Fibroblast of the conjunctiva (primary cell): ENCODE measurements at places on chromosomes 2 and 18.

- no peak for DNase-seq
Observed at GRCh38 chr2:67158718-67159117, 238.4 kb upstream of the ETAA1 start.

DNA sequence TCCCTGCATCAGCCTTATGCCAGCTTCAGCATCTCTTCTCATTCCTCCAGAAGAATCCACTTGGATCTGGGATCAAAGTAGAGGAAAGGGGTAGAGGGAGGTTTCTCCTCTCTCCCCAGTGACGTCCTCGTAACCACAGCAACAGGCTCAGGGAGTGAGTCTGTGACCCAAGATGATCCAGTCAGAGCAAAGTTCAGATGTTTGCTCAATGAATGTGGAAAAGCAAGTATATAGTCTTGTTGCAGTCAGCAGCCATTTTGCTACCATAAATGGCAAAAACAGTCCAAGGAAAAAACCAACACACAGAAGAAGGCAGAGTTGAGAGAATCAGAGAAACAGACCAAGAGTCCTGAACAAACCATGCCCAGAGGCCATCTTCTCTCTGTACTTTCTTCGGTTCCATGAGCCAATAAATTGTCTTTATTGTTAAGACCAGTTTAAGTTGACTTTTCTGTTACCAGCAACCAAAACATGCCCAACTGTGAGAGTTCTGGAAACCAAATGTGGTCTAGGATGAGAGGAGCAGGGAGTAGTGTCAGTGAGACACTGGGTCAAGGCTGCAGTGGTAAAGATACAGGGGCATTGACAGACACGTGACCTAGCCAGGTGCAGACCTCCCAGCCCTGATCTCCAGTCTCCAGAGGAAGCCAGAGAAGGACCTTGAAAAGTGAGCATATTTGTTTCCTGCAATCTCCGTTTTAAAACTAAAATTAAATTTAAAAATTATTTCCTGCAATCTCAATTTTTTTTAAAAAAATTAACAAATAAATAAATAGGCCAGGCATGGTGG is 3.2 kb upstream of the CXCR1 start:
- no peak for DNase-seq

DNA sequence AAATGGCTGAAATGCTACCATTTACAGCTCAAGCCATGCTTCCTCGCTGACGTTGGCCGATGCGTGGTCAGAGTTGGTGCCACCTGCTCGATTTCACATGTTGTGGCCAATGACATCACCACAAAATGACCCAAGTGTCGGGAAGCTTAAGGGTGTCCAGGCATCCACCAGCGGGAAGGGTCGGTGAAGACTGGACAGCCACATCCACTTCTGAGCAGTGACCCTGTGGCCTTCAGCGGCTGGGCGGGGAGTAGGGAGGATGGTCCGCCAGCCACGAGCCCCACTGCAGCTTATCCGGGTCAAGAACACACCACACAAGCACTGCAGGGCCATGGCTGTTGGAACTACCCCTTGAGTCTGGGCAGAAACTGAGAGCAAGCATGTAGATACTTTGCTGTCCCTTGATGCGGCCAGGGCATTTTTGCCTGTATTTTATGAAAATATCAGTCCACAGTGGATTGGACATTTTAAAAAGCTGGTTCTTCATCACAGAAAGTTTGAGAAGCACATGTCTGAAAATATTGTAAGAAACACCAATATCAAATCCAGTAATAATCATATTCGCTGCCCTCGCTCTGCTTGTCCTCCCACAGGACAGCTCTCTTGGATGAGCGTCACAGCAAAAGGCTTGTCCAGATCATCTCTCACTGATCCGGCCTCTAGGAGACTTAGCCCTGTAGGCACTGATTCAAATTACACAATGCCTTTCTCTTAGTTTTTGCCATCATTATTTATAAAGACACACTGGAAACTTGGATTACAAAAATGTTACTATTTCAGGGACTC is 174.0 kb downstream of the TWIST2 start:
- no peak for DNase-seq

GRCh38 chr2:128547667-128548066 is 229.0 kb upstream of the HS6ST1 start:
- DNase-seq: no peak

GRCh38 chr2:12770300-12770968 is 53.7 kb downstream of the TRIB2 start:
- DNase-seq: no peak

DNA sequence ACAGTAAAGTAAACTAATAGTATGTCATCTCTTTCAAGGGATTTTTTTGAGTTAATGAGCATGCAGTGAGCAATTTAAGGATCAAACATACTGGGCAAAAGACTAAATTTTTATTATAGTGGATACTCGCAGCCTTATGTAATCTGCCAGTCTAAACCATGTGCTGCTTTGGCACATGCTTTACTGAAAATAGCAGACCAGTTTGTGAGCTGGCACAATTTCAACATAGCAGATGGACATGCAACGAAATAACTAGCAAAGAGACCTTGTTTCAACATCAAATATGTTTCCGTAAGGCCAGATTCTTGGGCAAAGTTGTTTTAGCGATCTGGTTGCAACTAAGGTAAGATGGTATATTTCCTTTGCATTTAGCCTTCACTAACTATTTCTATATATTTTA is 807.3 kb downstream of the NR4A2 start:
- DNase-seq: no peak

GRCh38 chr2:62265106-62265505 is 69.2 kb downstream of the B3GNT2 start:
- no peak for DNase-seq

DNA sequence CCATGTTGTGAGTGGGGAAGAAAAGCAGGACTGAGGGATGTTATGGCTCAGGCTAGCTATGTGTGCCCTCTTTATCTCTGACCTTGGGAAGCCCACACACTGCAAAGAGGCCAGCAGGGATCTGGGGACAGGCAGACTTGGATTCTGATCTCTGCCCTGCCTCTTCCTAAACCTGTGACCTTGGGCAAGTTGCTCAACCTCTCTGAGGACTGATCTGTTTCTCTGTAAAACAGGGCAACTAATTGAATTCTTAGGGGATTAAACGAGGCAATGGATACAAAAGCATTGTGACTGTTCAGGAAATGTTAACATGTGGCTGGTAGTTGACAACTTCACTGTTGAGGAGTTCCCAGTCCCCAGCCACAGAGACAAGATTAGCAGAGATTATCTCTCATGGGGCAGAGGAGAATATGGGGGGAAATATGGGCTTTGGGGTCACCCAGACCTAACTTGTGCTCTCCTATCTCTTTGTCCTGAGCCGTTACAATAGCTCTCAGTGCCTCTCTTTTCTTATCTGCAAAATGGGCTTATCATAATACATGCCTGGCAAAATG is 184.7 kb upstream of the GLI2 start:
- no peak for DNase-seq

GRCh38 chr2:24702800-24703199 is 90.4 kb downstream of the PTRHD1 start:
- DNase-seq: peak; percentile 56

- DNase-seq: peak; percentile 77
Observed at GRCh38 chr2:178914259-178914849, 107.1 kb upstream of the TTN start.

- DNase-seq: no peak
Observed at GRCh38 chr2:8524388-8524787, 157.5 kb upstream of the ID2 start.

DNA sequence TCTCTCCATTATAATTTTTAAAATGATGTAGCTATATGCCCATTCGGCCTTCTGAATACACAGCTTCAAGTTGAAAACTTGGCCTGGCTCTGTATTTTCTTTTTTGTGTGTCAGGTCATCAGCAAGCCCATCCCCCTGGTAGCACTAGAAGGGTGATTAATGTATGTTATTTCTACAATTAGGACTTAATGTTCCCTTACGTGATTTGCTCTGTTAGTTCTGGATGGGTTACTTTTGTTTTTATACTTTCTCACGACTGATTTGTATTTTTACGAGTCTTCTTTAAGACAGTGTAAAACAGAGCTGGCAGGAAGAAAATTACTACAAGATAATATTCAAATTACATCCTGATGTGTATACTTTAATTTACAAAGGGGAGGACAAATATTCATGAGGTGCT is 88.4 kb upstream of the RGPD4 start:
- no peak for DNase-seq

DNA sequence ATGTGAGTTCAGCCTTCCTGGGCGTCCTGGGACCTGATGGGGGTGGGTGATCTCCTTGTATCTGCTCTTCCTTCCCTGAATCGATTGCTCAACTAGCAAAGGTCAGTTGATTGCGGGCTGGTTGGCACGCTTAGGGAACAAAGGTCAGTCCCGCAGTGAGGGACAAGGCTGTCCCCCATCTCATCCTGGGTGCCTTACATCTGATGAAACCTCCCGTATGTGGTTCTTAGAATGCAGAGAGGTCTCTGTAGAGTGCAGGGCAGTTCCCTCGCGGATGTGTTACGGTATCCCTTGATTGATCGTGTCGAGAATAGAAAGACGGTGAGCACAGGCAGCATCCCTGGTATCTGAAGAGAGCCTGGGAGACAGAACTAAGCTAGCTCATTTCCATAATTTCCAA is 56.4 kb upstream of the RBM44 start:
- no peak for DNase-seq

- DNase-seq: peak; percentile 30
Observed at GRCh38 chr2:149410701-149411484, 80.5 kb downstream of the LYPD6 start.

DNA sequence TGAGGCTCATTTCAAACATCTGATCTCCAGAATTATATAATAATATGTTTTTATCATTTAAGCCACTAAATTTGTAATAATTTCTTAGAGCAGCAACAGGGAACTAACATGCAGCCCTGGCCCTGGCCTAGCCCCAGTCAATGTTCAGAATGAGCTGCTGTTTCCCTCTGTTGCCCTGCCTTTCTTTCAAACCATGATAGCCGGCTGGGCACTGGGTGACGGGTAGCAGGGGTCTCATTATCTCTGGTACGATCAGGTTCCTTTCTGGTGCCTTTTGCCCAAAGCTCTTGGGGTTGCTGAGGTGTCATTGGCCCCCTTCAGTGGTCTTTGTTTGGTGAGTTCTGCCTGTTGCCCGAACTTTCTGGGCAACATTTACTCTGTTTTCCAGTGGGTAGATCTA is 63.1 kb downstream of the THNSL2 start:
- DNase-seq: no peak

- no peak for DNase-seq
Observed at GRCh38 chr2:217604527-217605194, 398.1 kb downstream of the TNS1 start.

DNA sequence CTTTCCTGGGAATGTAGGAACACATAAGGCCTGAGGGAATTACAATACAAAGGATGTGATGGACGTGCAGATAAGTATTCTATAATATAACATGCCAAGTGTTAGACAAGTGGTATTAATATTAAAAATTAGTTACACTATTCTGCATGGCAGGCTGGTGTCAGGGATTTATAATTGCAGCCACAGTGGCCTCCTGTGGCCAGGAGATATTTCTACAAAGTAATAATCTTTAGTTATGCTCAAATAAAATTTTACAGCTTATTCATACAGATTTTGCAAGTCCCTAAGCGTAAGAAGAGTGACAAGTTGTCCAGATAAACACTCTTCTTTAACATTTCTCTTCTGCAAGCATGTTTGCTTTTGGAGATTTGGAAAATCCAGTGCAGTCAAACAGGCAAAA is 90.4 kb upstream of the CBLN2 start:
- no peak for DNase-seq

GRCh38 chr2:18219676-18220075 is 340.8 kb downstream of the RDH14 start:
- no peak for DNase-seq

- no peak for DNase-seq
Observed at GRCh38 chr2:173221132-173221695, 133.5 kb upstream of the CDCA7 start.

GRCh38 chr2:25595393-25595792 is 78.0 kb downstream of the DTNB start:
- DNase-seq: no peak

GRCh38 chr18:75307530-75307929 is 96.9 kb downstream of the TSHZ1 start:
- no peak for DNase-seq

- peak; percentile 14 for DNase-seq
Observed at GRCh38 chr2:107635883-107636282, 190.8 kb upstream of the RGPD4 start.

- DNase-seq: no peak
Observed at GRCh38 chr2:190655113-190655512, 6.2 kb downstream of the NAB1 start.

DNA sequence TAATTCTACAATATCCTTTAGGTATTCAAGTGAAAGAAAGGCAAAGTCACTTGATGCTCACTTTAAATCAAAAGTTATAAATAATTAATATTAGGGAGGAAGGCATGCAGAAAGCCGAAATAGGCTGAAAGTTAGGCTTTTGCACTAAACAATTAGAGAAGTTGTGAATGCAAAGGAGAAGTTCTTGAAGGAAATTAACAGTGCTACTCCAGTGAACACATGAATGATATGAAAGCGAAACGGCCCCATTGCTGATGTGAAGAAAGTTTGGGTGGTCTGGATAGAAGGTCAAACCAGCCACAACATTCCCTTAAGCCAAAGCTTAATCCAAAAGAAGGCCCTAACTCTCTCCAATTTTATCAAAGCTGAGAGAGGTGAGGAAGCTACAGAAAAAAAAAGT is 103.1 kb upstream of the CXCR4 start:
- no peak for DNase-seq

- DNase-seq: no peak
Observed at GRCh38 chr2:237434866-237435311, 20.9 kb upstream of the COL6A3 start.

DNA sequence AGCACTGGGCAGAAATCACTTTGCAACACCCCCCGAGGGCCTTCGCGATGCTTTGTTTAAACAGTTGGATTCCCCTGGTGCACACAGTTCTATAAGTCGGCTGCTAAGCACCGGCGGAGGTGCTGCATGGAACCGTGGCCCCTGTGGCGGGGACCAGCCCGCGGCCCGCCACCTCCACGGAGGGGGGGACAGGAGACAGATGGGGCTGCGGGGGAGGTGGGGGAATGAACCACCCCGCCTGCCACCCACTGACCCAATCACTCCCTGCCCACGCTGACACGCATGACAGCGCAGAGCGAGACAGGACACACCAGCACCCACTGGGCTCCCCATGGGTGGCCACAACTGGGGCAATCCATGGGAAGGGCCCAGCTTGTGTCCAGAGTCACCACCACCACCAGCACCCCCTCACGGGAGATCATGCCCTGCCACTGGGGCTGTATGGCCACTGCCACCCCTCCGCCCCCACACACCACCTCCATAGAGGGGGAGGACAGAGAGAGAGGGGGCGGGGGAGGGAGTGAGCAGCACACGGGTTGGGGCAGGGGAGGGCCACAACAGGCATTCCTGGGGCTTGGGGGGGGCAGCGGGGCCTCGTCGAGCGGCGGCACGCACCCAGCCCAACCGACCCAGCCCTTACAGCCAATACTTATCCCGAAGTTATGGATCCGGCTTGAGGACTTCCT is 118.3 kb upstream of the ANKRD30BL start:
- no peak for DNase-seq

DNA sequence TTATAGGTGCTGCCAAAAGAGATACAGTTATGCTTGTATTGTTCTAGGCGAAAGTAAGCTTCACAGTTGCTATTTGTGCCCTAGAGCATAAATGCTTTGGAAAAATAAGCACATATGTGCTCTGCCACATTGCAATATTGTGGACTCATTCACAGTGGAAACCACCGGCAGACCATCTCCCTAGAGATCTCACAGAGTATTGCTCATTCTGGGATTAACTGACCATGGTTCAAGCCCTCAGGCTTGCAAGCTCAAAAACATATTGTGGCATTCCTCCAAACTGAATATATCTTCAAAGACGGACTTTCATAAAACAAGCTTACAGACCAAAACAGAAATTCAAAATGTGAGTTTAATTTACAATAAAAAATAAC is 158.2 kb upstream of the CCDC150 start:
- peak; percentile 94 for DNase-seq
